ENCODE measurements at places on chromosomes 11 and 22. TPM values are rescaled to one million over a fixed set of nuclear protein-coding genes. Genes with fewer than 3 reads are reported as not detected.

DNA sequence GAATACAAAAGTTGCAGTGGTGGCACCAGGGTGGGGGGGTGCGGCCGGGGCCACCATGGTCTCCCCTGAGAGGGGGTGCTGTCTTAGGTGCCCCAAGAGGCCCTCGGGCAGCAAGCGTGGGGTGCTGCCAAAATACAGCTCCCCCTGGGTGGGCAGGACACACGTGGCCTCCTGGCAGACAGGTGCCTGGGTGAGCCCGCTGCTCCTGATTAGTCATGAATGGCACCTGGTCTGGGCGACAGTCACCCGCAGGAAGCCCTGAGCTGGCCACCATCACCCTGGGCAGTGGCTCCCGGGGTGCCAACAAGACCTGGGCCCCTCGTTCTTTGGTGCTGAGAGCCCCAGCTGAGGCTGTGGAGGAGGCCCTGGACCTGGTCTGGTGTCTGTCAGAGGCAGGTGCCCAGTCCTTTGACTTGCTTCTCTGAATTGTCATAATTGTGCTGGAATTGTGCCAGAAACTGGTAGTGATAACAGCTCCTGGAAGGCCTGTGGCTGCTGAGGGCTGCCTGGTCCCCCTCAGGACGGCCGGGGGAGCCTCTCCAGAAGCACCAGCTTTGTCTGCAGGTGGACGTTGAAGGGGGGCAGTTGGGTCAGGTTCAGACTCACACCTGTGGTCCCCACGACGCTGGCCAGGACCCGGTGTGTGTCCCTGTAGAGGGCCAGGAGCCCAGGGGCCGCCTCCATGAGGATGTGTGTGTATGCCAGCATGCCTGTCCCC is 14.8 kb downstream of the ALG12 start:
- ATAC-seq = no peak

- ATAC-seq = peak; percentile 66
Observed at GRCh38 chr11:34411791-34412190, 26.9 kb upstream of the CAT start.

GRCh38 chr11:75277211-75277805 is 36.7 kb downstream of the TPBGL start:
- ATAC-seq = no peak

- no peak for ATAC-seq
Observed at GRCh38 chr11:125270711-125271110, 106.2 kb downstream of the PKNOX2 start.

DNA sequence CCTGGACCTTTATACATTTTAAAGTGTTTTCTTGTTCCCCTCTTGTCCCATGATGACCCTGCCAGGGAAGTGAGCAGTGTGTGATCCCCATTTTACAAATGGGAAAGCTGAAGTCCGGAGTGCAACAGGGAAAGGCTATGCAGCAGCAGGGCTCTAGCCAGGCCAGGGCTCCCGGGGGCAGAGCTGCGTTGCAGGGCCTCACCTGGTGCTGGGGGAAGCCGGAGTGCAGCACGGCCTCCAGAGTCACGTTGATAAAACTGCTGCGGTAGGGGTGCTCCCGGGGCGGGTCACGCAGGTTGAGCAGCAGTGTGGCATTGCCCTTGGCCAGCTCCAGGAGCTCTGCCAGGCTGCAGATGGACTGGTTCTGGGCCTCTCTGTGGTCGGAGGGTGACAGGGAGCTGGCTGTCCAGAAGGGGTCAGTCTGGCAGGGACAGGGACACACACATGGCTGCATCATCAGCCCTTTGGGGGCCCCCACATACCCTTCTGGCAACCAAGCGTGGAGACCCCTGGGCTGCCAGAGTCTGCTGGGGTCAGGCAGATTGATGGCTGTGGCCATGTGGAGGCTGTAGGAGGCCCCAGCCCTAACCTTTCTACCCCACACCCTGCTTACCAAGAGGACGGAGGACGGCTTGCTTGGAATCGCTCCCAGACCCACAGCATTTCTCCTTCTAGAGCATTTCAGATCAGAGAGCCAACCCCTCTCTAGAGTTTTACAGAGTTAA is 9.3 kb upstream of the KLHL35 start:
- ATAC-seq = no peak

DNA sequence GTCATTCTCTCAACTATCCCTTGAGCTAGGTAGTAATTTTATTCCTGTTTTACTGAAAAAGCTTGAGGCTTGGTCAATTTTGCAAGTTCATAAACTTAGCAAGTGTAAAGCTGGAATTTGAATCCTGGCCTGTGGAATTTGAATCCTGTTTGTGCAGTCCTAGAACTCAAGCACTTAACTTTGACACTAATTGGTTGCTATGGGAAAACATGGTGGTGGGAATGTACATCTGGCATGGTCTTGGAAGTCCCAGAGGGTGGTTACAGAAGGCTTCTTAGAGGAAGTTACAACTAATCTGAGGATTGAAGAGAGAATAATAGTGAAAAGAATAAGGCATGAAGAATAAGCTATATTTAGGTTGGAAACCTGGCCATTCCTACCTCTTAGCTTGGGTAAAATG is 66.5 kb upstream of the LIN7C start:
- no peak for ATAC-seq

GRCh38 chr11:10338287-10338686 is 33.4 kb downstream of the ADM start:
- ATAC-seq = no peak

GRCh38 chr22:27064386-27064785 is 407.0 kb downstream of the MIAT start:
- ATAC-seq = no peak

GRCh38 chr11:104091281-104092096 is 55.0 kb downstream of the DDI1 start:
- ATAC-seq = no peak

DNA sequence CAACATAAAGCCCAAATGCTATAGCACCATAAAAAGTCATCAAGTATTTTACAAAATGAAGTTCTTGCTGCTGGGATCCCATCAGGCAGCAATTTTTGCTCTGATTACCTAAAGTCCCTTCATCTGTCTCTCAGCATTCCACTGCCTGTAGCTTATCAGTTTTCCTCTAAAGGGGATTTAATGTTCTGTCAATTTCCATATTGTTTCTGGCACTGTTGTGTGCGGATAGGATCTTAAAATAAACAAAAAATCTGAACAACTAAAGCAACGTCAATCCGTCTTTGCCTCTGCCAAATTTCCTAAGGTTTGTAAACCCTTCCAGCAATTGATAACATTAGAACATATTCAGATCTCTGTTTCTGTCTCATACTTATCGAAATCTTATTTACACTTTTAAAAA is 1126.3 kb upstream of the RAG2 start:
- no peak for ATAC-seq

- no peak for ATAC-seq
Observed at GRCh38 chr11:58807343-58807742, 37.2 kb downstream of the GLYATL2 start.

DNA sequence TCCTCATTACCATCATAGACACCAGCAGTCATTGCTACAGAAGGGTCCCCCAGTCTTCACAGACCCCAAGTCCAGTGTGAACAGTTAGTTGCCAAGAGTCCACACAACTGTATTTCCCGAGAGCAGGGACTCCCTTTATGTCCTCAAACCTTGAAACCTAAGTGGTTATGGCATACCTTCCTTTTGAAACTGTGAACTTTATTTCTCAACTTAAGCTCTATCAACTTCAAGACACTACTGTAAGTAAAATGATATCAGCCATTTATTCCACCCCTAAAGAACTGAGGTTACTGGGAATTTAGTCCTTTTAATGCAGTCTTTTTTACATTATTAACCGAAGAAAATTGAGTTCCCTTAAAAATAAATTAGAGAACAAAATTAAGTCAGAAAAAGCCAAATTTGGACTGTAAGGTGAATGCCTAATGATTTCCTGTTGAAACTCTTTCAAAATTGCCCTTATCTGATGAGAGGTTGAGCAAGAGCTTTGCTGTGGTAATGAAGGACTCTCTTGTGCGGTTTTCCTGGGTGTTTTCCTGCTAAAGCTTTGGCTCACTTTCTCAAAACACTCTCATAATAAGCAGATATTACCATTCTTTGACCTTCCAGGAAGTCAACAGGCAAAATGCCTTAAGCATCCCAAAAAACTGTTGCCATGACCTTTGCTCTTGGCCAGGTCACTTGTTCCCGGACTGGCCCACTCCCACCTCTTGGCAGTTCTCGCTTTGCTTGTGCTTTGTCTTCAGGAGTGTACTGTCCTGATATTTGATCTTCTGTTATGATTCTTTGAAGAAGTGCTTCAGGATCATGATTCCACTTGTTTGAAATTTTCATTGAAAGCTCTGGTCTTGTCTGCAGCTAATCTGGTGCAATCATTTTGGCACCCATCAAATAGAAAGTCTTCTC is 765.4 kb upstream of the ANO3 start:
- ATAC-seq = no peak

DNA sequence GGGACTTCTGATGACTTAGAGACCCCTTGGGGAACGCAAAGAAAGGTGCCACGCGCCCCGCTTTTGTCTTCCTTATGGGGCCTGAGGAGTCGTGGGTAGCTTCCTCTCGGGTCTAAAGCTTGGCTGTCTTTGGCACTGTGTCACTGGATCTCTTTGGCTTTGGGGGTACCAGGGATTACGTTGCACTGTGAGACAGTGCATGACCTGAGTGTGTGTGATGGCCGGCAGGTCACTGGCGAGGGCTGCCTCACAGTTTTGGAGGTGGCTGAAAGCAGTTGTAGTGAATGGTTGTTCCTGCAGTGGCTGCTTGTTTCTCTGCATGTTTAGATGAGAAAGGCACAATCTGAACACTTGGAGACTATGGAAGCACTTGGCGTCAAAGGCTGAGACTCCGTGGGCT is 5.8 kb upstream of the ARSA start:
- ATAC-seq = no peak

DNA sequence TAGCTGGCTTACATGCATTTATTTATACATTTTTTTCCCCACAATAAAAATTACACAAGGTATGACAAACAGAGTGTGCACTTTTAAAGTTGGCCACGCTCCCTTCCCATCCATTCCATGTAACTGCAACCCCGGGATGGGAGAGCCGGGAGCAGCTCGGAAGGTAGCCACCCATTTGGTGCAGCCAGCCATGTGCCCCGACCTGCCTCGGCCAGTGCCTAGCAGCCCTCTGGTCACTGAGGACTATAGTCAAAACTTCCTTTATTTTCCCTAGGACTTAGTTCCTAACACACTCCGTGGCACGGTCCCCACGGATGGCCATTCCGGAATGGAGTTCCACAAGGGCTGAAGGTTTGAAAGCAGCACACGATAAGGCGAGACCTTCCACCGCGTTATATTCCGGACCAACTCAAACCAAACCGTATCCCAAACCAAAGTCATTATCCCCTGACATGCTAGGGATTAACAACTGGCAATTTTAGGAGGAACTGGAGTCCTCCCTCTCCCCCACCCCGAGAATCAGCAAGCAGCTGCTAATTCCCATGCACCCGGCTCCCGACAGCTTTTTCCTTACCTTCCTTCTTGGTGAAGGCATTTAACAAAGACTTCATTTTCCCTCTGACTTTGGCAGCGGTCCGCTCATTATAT is 426.4 kb downstream of the SHANK2 start:
- no peak for ATAC-seq

DNA sequence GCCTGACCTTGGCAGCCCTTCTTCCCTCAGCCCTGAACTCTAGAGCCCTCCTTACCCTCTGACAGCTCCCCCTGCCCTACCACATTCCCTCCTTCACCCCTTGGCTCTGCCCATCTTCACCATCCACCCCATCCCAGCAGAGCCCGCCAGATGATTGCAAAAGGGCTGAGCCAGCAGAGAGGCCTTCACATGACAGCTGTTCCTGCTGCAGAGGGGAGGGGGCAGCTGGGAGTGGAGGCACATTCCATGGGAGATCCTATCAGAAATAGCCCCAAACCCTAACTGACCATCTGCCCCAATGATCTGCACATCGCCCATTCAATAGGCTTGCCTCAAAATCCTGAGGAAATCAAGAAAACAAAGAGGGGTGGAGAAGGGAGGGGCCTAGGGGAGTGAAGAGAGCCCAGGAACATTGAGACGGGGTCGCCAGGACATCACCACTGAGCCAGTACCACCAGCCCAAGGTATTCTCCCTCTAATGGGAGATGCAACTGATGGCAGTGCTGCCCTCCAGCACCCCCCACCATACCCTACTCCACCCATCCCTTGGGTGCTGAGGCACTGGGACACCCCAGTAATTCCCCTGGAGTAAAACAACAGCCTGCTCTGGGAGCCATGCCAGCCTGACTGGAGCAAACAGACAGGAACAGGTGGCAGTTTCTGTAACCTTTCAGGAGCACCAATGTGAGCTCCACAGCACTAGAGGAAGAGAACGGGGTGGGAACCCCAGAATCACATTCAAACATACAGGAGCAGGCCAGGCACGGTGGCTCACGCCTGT is 8.0 kb upstream of the AHNAK start:
- ATAC-seq = peak; percentile 0

Gene RFPL2
- not detected for total RNA-seq

Gene OR10D3
- total RNA-seq = not detected

Gene PTPRCAP
- 2.5 TPM for total RNA-seq
